ENCODE measurements at places on chromosomes 2 and 18.

GRCh38 chr18:74064510-74064909 lies 83.1 kb downstream of the FBXO15 start:
- no peak for DNase-seq

GRCh38 chr2:79387431-79387830 lies 125.4 kb upstream of the CTNNA2 start:
- DNase-seq, result no peak

GRCh38 chr2:120969613-120970355 lies 234.1 kb downstream of the GLI2 start:
- no peak for DNase-seq

- DNase-seq, result no peak
Observed at GRCh38 chr18:64202210-64202836, 53.4 kb upstream of the LINC00305 start.

DNA sequence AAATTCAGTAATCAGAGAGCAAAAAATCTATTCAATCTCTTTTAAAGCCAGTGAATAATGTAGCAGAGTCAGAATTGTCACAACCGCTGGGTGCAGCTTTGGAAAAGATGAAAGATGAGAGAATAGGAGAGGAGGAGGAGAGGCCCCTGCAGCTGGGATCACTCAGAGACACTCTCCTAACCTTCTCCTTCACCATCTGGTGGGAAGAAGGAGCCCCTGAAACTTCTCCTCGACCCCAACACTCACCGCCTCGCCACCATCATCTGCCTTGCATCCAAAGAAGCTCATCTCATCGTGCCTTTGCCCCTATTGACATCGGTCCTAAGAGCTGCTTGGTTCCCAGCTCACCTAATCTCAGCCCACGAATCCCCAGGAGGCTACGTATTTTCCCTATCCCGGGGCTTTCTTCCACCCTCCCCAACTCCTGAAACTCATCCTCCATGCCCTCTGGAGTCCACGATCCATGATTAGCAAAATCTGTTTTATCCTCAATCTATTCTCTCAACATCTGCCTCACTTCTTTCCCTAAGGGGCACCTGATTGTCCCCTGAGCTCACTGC lies 58.5 kb downstream of the PKDCC start:
- DNase-seq, result no peak

- DNase-seq, result no peak
Observed at GRCh38 chr18:10822456-10822855, 296.6 kb downstream of the NAPG start.

- no peak for DNase-seq
Observed at GRCh38 chr2:20935168-20935775, 108.6 kb downstream of the APOB start.

- no peak for DNase-seq
Observed at GRCh38 chr18:36623091-36623490, 205.7 kb downstream of the TPGS2 start.

DNA sequence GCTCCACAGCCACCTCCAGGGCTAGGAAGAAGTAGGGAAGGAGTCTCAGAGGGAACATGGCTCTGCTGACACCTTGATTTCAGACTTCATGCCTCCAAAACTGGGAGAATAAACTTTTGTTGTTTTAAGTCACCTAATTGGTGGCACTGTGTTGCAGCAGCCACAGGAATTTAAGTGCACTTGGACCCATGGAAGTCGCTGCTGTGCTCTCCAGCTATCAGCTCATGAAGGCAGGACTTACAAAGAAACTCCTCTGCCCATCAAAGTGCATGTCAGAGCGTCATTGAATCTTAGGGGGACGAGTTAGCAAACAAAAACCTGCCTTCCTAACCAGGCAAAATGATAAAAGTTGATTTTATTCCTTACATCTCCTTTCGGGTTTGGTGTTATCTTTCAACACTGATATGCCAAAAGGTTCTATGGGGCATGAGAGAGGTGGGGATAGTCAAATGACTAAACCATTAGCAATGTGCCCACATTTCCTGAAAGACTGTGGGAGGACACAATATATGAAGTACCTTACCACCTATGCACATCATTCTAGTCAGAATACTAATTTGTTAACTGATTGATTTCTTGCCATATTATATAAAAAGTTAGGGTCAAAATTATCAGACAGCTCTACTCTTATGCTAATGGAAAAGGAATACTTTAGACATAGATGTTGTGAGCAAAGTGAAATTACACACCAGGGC lies 235.8 kb upstream of the TNP1 start:
- DNase-seq, result no peak

DNA sequence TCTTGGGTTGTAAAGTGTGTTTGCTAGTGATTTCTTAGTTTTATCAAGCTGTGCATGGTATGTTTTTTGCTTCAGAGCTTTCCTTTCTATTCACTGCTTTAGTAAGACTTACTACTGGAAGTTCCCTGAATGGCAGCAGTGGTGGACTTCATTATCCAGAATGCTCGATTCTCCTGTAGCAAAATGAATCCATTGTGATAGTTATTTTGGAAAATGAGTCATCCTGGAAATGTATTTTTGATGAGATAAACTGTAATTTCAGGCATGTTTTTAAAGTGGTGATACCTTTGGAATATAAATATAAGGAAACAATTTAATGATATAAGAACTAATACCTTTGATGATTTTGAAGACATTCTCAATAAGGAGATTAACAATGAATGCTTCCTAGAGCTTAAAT lies 387.1 kb downstream of the PTPRM start:
- no peak for DNase-seq

DNA sequence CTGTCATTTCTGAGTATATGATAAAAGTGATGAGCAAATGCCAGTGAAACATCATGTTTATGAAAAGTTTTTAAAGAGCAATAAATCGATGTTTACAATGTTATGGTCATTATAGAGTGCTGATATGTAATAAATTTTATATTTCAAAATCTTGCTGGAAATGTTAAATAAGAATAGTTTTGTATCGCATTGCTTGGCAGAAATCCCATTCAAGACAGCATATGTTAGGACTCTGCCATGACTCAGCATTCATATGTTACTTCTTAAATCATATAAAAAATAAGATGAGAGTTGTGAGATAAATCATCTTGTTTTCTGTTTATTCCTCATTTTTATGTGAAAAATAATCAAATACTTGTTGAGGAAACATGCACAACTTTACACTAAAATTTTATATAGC lies 949.9 kb upstream of the NRXN1 start:
- DNase-seq, result no peak

DNA sequence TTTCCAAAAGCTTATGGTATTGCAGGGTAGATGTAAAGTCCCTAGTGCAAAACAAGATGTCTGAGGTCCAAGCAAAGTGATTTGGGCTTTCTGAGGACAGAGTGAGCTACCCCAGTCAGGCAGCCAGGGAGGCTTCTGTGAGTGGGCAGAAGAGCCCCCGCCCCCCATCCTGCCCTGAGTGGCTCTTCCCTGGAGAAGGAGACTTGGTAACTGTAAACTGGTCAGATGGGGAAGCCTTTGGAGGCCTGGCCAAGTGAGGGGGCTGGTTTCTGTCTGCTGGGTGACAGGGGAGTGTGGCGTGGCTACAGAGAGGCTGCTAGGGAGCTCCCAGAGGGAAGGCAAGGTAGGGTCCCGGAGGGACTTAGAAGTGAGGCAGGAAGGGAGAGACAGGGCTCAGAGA lies 181.3 kb upstream of the HAAO start:
- no peak for DNase-seq

GRCh38 chr2:105773568-105773967 lies 28.9 kb downstream of the NCK2 start:
- DNase-seq, result no peak

DNA sequence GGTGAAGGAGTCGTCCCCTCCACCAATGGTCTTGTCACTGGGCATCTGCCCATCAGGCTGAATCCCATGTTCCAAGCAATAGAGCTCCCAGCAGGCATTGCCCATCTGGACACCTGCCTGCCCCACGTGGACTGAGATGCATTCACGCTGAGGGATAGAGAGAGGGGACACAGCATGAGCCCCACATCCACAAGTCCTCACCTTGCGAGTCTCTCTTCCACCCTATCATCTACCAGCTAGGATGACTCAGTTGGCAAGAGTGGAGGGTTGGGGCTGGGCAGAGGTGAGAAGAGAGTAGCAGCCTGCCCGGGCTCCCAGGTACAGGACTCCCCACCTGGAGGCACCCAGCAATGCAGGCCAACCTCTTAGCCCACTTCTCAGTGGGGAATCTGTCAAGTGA lies 959 bp upstream of the TUBA4B start:
- no peak for DNase-seq

DNA sequence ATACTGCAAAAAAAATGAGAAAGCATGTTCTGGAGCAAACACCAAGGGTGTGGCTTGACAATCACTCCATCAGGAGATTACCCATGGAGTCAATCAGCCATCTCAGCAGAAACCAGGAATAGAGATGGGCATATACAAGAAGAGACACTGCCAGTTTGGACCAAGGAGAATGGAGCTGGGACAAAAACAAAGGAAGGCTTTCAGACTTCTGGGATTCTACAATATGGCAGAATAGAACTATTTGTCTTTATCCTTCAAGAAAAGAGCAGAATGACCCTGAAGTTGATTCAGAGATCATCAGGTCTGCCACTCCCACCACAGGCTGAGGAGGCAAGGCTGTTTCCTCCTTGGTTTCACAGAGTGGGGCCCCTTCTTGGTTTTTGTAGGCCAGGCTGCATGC lies 48.2 kb upstream of the KIF5C start:
- DNase-seq, result no peak

DNA sequence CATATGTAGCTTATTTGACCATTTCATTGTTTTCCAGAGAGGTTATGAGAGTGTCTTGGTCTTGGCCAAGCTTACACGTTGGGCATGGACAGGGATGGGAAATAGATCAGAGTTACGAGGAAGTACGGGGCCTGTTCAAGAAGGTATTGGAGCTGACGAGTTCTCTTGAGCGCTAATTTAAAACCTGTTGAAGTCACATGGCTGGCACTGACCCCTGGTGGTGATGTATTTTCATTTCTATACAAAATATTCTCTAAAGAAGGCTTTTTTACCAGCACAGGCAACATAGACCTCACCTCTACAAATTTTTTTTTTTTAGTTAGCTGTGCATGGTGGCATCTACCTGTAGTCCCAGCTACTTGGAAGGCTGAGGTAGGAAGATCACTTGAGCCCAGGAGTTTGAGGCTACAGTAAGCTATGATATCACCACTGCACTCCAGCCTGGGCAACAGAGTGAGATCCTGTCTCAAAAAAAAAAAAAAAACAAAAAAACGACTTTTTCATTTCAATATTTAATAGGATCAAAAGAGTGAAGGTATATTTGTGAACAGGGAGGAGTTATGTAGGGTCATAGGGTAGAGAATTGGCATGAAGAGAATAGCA lies 19.6 kb downstream of the UGP2 start:
- peak; percentile 53 for DNase-seq

DNA sequence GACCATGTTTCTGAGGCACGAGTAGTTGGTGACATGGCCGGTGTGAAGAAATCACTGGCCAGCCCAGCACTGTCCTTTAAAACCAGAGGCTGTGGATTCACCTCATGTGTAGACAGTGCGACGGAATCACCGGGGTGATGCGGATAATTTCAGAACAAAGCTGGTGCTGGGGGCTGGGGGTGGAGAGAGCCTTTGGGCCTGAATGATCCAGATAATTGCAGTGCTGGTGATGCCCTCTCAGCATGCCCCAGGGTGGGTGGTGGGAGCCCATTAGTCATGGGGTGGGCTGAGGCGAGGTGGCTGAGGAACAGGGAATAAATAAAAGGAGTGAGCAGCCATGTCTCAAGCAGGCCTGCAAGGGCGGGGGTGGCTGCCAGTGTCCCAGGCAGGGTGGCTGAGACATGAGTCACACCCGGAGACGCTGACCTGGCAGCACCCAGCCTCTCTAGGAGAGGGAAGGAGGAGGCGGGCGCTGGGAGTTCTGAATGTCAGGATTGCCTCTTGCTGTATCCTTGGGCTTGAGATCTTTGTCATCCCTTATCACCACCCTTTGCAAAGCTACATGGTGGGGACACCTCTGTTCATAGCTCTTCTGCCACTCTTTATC lies 151.1 kb upstream of the MSH6 start:
- DNase-seq, result no peak
